ENCODE measurements at places on chromosomes 5 and 9.

DNA sequence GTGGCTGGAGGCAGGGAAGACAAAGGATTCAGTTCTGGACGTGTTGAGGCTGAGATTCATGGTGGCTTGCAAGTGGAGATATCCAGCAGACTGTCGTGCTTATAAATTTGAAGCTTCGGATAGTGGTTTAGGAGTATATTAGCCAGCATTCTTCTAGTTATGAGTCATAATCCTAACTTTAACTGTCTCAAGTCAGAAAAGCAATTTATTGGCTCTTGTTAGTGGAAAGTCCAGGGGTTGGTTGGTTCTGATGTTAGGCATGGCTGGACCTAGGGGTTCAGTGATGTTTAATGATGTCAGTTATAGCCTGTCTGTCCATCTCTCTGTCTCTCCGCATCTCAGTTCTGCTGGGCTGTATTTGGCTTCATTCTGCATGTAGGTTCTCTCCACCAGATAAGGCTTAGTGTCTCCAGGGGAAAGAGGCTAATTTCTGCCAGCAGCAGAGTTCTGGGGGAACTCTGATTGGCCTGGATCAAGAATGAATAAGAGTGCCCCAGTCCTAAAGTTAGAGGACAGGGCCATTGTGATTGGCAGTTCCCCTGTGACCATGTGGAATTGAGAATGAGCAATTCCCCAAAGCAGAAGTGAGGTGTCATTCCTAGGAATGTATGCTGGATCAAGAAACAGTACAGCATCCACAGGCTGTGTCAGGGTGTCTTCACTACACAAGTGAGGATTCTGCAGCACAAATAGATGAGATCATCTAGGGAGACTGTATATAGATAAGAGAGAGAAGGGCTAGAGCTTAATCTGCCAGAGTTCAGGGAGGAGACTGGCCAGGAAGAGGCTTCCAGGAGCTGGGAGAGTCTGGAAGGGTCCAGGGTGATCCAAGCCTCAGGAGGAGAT lies 72.9 kb upstream of the SHB start:
- DNase-seq: no peak

GRCh38 chr9:70420441-70421271 lies 6.2 kb upstream of the KLF9 start:
- DNase-seq: no peak

GRCh38 chr9:132846918-132847515 lies 31.1 kb downstream of the AK8 start:
- DNase-seq: no peak

GRCh38 chr9:88829276-88829675 lies 162.0 kb upstream of the S1PR3 start:
- no peak for DNase-seq

DNA sequence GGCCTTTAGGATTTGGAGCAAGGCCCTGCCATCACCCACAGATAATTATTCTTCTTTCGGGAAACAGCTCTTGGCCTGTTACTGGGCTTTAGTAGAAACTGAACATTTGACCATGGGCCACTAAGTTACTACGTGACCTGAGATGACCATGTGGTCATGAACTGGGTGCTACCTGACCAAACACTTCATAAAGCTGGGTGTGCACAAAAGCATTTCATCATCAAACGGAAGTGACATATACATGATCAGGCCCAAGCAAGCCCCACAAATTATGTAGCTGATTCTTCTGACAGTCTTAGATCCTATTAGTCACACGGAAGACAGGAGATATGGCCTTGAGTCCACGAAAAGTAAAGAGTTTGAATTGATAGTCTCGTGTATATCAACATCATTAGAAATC lies 130.9 kb upstream of the FBN2 start:
- DNase-seq: no peak

DNA sequence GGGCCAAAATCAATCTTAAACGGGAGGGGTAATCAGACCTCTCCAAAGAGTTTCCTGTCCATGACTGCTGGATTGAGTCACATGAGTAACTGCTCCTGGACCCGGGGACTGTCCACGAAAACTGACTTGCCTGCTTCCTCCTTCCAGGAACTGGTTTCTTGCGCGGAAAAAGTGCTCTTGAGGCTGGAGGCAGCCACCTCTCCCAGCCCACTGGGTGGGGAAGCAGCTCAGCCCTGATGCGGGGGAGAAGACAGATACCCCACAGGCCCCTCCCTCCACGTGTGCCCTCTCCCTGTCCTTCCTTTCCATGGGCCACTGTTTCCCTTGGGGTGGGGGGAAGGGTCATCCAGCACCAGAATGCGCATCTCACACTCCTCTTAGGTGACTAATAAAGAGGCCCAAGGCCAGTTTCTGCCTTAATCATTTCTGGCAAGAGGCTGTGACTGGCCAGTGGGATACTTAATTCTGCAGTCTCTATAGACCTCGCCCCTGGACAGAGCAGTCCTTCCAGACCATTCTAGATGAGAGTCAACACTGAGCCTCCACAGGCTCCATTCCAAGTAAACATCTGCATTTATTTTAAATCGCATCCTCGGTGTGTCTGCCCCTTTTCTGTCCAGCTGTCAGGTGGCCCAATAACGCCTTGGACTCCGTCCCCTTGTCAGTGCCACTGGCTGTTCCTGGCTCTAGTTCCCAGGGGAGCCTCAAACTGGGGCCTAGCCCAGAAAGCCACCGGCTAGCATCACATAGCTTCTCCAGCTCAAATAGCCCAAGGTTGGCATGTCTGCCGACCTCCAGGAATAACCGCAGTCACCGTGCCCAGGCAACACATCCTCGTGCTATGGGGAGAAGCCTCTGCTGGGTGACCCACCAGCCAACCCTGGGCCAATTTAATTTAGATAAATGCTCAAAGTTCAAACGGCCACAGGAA lies 12.0 kb downstream of the REXO4 start:
- no peak for DNase-seq

- DNase-seq: no peak
Observed at GRCh38 chr5:76737846-76738245, 21.9 kb downstream of the F2R start.

- no peak for DNase-seq
Observed at GRCh38 chr5:124743602-124744169, 2.8 kb downstream of the ZNF608 start.

GRCh38 chr9:82599336-82599949 lies 463.5 kb downstream of the RASEF start:
- no peak for DNase-seq
